ENCODE measurements at places on chromosomes 4 and X.

GRCh38 chr4:6983544-6984142 is 59.5 kb upstream of the TADA2B start:
- no peak for DNase-seq

DNA sequence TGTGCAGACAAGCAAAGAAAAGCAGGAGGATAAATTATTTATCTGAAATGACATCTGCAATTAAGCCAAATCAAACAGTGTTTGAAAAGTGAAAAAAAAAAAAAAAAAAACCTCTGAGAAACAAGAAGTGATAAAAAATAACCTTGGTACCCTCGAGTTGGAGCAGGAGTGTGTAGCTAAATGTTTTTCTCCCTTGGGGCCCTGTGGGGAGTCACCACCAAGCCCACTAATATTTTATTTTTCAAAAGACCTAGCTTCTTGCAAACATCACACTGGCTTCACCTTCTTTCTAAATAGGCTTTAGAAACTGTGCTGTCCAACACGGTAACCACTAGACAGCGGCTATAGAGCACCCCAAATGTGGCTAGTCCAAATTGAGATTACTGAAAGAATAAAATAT is 47.7 kb downstream of the SNX25 start:
- no peak for DNase-seq

DNA sequence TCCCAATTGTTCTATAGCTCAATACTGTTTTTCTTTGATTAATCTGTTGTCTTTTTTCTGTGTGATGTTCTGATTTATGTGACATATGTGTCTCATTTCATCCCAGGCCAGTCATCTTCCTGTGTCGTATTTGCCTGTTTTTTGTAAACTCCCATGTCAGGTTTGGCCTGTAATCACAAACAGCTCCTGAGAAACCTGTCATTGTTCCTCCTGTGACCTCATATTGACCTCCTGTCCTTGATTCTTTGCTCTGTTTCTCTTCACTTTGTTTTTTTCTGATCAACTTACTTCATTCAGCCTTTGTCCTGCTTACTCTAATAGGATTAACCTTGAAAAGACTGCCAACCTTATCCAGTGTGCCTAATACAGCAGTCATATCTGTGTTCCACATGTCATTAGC is 438.3 kb downstream of the CFAP47 start:
- DNase-seq = no peak

GRCh38 chr4:128060121-128060698 is 902 bp upstream of the LARP1B start:
- no peak for DNase-seq

DNA sequence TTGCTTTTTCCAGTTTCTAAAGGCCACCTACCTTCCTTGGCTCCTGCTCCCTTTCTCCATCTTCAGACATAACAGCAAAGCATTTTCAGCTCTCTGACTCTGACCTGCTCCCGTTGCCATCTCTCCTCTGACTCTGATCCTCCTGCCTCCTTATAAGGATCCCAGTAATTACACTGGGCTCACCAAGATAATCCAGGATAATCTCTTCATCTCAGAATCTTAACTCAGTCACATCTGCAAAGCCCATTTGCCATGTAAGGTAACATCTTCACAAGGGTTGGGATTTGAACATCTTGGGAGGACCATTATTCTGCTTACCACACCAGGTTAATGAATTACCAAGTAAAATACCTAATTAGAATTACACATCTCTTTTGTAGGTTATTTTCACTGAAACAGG is 41.3 kb upstream of the MAGED1 start:
- no peak for DNase-seq

DNA sequence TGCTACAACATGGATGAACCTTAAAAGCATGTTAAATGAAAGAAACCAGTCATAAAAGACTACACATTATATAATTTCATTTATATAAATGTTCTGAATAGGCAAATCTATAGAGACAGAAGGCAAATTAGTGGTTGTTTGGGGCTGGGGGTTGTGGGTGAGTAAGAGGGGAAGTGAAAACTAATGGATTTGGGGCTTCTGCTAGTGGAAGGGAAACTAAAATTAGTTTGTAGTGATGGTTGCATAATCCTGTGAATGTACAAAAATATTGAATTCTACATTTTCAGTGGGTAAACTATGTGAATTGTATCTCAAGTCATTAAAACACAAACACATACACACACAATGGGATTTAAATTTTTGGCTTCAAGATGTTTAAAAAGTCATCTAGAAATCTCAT is 25.4 kb upstream of the LIMCH1 start:
- no peak for DNase-seq

GRCh38 chr4:153834901-153835300 is 46.0 kb upstream of the SFRP2 start:
- DNase-seq = no peak

DNA sequence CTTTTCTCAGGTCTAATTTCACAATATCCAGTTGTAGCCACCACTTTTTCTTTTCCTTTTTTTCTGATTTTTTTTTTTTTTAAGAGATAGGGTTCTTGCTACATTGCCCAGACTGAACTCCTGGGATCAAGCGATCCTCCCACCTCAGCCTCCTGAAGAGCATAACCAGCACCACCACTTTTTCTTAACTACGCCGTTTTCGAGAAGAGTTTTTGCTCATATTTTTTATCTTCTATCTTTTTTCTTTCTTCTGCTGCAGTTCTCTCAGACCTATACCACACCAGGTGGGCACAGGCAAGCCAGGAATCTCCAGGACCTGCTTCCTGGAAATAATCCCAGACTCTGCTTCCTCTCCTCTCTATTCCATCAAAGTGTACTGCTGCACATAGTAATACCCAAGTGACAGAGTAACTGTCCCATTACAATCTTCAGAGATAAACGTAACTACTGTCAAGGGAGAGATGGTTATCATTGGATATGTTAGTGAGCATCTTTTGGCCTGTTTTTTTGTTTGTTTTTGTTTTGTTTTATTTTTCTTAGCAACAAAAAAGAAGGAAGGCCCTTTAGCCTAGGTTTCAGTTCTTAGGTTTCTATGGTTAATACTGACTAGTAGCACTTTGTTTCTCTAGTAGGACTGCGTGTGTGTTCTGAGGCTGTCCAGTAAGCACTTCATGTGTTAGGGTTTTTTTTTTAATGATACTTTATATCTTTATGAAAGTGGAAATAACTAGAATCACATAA is 59.2 kb upstream of the TXK start:
- no peak for DNase-seq

GRCh38 chrX:11588097-11588496 is 77.6 kb downstream of the ARHGAP6 start:
- no peak for DNase-seq

DNA sequence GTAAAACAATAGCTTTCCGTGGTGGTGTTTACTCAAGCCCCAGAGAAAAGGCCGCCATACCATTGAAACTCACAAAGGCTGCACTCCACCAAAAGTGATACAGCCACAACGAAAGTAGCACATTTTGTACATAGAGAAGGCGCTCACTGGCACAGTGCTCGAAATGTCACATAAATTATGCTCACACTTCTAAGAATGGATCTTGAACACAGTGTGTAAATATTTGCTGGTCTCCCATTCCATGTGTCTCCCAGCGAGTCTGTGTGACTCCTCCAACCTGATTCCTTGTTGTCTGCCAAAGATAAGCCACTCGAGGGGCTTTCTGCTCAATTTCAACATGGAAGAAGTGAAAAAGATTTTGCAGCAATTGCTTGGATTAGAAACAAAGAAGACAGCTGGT is 234.0 kb upstream of the VCX3A start:
- no peak for DNase-seq

- no peak for DNase-seq
Measured at GRCh38 chr4:49000806-49001205, 14.7 kb downstream of the CWH43 start.

DNA sequence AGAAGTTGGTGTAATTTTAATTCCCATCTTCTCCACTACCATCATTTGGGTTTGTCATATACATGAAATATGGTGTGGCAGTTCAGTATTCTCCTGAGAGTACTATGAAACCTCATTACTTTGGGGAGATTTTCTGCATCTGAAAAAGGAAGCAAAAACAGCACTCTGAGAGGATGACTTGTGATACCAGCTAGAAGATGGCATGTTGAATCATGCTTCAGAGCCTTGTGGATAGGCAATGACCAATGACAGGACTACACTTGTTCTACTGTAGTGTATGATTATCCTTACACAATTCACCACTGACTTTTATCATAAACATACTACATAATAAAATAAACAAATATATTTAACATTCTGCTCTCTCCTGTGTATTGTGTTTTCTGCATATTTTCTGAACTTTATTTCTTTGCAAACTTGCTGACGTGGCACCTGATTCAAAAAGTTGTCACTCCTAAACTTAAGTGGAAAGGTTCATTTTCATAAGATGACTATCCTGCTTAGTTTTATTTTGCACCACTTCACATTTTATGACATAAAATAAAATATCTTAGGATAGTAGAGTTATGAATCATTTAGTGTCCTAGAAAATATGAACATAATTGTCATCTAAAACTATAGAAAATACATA is 991.3 kb downstream of the FSTL5 start:
- DNase-seq = no peak

- no peak for DNase-seq
Measured at GRCh38 chr4:71663780-71664179, 120.1 kb downstream of the GC start.

DNA sequence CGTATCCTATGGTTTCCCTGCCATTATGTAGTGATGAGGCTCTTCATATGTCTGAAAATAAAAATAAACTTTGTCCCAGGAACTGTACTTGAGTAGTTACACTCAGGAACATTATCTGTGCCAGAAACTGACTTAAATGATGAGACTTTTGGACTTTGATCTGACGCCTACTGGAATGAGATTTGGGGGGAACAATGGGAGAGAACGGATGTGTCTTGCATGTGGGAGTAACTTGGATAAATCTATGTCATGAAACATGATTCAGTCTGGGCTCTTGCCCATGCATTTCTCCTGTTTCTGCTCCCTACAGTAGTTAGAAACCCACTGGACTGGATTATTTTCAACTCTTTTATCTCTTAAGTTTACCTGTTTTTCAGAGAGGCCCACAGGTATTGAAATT is 2351.4 kb downstream of the PCDH7 start:
- no peak for DNase-seq

GRCh38 chr4:98006060-98006459 is 137.2 kb downstream of the STPG2 start:
- no peak for DNase-seq

DNA sequence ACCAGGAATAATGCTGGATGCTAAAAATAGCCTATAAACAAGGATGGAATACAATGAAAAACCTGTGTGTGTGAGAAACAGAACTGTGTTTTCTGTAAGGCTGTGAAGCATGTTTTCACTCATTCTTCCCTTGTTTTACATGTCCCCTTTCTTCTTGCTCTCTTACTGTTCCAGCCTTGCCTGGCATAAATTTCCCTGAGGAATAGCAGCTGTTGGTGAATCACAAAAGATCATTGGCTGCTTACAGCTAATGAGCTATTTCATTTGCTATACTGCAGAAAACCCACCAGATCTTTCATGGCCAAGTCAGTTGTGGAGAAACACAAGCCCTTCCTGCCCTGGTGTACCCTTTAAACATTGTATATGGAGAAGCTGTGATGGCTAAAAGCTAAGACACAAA is 91.1 kb downstream of the LDB2 start:
- no peak for DNase-seq

- DNase-seq = peak; percentile 10
Measured at GRCh38 chrX:106802388-106803275, at the start of gene TBC1D8B. TBC1D8B (plus strand) TSS chrX:106802673; CDS start chrX:106802854, 181 bp downstream.

DNA sequence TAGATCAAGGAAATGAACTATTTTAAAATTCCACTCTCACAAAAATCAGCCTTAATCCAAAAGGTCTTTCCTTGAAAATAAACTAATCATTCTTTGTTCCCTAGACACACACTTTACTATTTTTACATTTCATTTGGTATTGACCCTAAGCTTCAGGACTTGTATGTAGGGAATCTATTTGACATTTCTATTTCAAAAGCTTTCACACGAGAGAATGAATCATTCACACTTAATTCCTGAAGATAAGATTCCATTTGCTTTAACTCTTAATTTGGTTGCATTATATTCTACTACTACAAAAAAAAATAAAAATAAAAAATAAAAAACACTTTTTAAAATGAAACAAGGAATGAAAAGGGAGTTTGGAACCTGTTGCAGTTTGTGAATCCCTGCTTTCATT is 43.7 kb downstream of the EDNRA start:
- no peak for DNase-seq

GRCh38 chr4:2932951-2933565 is 30.1 kb downstream of the NOP14 start:
- no peak for DNase-seq

- DNase-seq = no peak
Measured at GRCh38 chrX:42195506-42195905, 272.2 kb upstream of the CASK start.

- DNase-seq = no peak
Measured at GRCh38 chr4:98617358-98618047, 40.9 kb downstream of the TSPAN5 start.

DNA sequence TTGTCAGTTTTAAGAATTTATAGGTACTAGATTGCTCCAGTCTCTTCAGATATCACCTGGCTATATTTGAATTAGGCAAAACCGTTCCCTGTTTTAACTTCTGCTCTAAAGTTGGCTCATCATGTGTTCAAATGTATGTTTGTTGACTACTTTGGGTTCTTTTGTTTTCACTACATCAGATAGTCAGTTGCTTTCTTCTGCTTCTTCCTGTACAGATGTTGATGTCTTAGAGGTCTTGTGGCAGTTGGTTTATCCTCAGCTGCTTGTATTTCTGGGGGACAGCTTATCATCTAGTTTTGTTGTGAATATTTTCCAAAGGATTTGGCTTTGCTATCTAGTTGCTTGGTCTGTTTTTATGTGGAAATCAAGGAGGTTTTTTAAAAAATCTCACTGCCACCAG is 28.0 kb downstream of the TBC1D19 start:
- no peak for DNase-seq

DNA sequence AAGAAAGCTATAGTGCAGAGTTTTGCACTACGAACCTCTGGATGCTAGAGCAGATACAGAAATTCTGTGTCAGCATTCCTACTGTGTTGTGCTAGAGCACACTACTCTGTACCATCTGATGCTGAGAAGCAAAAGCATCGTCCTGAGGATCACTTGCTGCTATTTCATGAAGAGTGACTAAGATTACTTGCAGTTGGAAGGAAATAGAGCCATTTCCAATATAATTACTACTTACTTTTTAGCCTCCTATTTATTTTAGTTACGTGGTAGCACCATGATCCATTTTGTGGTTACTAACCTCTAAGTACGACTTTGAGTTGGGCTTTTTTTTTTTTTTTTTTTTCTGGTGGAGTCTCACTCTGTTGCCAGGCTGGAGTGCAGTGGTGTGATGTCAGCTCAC is 226.7 kb downstream of the PALLD start:
- DNase-seq = no peak

DNA sequence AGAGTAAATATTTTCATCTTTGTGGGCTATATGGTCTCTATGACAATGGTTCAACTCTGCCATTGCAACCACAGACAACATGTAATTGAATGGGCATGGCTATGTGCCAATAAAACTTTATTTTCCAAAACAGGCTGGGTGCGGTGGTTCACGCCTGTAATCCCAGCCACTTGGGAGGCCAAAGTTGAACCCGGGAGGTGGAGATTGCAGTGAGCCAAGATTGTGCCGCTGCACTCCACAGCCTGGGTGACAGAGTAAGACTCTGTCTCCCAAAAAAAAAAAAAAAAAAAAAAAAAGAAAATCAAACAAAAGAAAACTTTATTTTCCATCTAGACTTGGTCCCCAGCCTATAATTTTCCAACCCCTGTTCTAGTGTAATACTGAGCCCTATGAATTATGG is 38.4 kb upstream of the LAS1L start:
- DNase-seq = no peak

GRCh38 chr4:186622788-186623464 is 67.6 kb upstream of the MTNR1A start:
- DNase-seq = no peak

Data from NCI-H2171 (cell line).